ENCODE measurements at places on chromosomes 2 and 18.

DNA sequence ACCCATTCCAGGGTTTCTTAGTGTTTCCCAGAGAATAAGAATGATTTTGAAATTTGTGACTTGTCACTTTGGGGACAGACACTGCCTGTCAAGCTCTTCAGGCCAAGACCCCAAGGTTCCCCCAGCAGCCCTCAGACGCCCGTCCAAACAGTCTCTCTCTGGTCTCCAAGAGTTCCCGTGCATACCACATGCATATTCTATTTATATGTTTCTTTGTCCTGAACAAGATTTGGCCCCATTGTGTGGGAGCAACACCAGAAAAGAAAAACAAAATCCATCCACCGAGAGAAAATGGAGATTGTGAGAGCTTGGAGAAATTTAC is 52.2 kb upstream of the CTAGE1 start:
- no peak for DNase-seq

- no peak for DNase-seq
These were observed 335.1 kb upstream of the SKOR2 start for GRCh38 chr18:47586418-47587070.

DNA sequence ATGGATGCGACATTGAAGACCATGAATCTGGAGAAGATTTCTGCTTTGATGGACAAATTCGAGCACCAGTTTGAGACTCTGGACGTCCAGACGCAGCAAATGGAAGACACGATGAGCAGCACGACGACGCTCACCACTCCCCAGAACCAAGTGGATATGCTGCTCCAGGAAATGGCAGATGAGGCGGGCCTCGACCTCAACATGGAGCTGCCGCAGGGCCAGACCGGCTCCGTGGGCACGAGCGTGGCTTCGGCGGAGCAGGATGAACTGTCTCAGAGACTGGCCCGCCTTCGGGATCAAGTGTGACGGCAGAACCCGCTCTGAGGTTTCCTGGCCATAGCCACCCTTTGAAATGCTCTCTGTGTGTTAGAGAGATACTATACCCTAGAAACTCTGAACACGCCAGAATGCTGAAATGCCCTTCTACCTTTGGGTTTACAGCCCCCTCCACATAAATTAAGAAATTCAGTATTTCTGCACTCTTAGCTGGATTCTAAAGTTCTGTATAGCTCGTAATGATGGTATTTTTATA is 659 bp downstream of the CHMP1B start:
- DNase-seq, result no peak

- no peak for DNase-seq
These were observed 441.8 kb downstream of the NYAP2 start for GRCh38 chr2:225841314-225841713.

GRCh38 chr2:61538920-61539520 is 864 bp upstream of the XPO1 start:
- DNase-seq, result peak; percentile 15

DNA sequence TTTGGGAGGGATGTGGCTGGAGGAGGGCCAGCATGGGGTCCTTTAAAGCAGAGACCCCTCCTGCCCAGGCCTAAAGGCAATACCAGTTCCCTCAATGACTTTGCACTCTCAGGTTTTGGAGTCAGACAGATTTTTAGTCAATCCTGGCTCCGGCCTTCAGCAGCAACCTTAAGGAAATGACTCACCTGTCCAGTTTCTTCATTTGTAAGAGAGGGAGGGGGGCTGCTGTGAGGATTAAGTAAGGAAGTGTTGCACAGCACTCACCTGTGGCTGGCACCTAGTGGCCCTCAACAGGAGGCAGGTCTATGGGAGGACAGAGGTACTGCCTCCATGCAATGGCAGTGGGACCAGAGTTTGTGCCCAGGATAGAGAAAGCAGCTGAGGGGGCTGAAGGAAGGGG is 13.7 kb downstream of the CNGA3 start:
- no peak for DNase-seq

DNA sequence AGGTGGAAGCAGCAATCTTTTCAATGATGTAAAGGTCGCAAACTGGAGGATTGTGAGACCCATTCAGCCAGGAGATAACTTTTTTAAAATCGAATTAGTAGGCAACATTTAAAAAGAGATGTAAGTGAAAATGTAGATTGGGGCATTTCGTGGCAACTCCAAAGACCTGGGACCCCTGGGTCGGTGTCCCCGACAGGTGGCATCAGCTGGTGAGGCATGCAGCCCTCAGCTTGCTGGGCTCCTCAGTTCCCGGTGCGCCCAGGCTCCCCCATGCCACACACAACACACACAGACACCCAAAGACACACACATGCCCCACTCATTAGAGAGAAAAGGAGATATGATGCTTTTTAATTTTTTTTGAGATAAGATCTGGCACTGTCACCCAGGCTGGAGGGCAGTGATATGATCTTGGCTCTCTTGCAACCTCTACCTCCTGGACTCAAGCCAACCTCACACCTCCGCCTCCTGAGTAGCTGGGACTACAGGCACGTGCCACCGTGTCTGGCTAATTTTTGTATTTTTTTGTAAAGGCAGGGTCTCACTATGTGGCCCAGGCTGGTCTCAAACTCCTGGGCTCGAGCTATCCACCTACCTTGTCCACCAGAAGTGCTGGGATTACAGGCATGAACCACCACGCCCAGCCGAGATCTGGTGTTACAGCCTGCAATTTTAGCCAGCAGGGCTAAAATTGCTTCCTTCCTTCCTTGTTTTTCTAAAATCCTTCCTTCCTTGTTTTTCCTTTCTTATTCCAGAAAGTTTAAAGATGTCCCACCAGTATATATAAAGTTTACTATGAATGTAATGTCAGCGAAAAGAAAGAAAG is 122.6 kb upstream of the EPAS1 start:
- no peak for DNase-seq

DNA sequence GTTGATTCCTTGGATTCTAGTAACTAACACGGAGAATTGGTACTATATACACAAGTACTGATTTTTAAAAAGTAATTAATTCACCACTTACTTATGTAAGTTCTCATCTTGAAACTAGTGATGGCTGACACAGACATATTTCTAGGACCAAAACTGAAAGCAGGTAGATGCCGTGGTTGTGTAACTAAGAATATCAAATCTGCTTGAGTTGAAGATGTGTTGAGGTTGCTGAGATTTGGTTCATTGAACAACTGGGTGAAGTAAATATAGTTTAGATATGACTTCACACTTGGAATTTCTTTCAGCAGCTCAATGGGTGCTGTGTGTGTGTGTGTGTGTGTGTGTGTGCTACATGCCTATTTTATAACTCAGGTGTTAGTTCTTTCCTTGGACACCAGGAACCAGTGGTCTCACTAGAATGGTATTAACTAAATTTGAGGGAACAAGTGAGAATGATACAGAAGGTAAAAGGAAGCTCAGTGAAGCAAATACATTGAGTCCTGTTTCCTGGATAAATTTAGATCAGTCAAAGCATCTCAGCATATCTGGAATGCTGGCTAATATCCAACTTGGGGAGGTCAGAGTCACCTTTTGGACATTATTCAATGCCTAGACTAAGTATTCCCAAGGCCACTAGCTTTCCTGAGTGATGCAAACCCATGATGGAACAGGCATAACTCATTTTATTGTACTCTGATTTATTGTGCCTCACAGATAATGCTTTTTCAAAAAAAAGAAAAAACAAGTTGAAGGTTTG is 110.7 kb upstream of the ZEB2 start:
- no peak for DNase-seq

DNA sequence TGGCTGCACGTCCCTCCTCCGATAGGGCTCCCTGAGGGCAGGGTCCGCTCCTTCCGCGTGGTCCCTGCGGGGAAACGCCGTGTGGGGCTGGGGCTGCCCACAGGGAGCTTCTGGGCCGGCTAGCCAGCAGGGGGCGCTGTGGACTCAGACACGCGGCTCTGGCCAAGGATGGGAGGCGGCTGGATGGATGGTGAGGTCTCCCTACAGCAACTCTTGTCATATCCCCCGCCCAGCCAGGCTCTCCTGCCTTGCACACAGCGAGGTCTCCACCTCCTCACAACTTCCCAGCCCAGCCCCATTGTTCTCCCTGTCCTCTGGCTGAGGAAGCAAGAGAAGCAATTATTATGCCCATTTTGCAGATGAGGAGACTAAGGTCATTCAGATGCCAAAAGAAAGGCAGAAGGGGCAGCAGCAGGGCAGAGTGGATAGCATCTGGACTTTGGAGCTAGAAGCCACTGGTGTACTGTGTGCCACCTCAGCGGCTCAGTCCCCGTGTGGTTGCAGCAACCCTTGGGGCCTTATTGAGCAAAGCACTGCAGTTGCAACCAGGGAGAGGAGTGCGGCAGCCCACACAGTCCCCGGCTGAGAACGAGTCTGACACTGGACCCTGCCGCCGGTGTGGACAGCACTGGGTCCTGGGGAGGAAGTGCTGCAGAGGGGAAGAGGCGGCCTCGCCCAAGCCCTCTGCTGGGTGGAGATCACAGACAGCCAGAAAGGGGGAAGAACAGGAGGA is 99.0 kb downstream of the ZFP36L2 start:
- no peak for DNase-seq

Data from NCI-H1092 (cell line).